Chondrocyte (in vitro differentiated cells): ENCODE measurements at places on chromosomes 11 and 22. TPM values are rescaled to one million over a fixed set of nuclear protein-coding genes. Genes with fewer than 3 reads are reported as not detected.

GRCh38 chr11:72789493-72790131, 4.2 kb downstream of the STARD10 start:
- H3K36me3 ChIP-seq, result no peaks in the 10 kb centered on the region
- no peak for DNase-seq
- H3K27me3 ChIP-seq, result no peaks in the 10 kb centered on the region
- no peak overlapping the region for H3K4me3 ChIP-seq
- H3K27ac ChIP-seq, result peak overlapping the region; percentile 89

The HTR3B gene
- not detected in 3 replicates for total RNA-seq

The OR52W1 gene
- not detected in 3 replicates for total RNA-seq

GRCh38 chr11:86069408-86070101, 671 bp upstream of the PICALM start:
- peak overlapping the region; percentile 100 for H3K27ac ChIP-seq
- H3K4me3 ChIP-seq, result peak overlapping the region; percentile 71
- no peak for DNase-seq
- peaks cover 9% of the 10 kb centered on the region for H3K36me3 ChIP-seq

The FAM181B gene
- 0.35 to 0.65 TPM (median 0.46 TPM) in 3 replicates for total RNA-seq

The VPS37C gene
- total RNA-seq, result 15.3 to 20.5 TPM (median 19.6 TPM) in 3 replicates

GRCh38 chr11:43959321-43959995, 17.0 kb downstream of the C11orf96 start:
- peaks cover 3% of the 10 kb centered on the region for H3K36me3 ChIP-seq
- H3K27ac ChIP-seq, result no peak overlapping the region
- H3K4me1 ChIP-seq, result peaks cover 30% of the 10 kb centered on the region

The SPI1 gene
- total RNA-seq, result not detected in 3 replicates

DNA sequence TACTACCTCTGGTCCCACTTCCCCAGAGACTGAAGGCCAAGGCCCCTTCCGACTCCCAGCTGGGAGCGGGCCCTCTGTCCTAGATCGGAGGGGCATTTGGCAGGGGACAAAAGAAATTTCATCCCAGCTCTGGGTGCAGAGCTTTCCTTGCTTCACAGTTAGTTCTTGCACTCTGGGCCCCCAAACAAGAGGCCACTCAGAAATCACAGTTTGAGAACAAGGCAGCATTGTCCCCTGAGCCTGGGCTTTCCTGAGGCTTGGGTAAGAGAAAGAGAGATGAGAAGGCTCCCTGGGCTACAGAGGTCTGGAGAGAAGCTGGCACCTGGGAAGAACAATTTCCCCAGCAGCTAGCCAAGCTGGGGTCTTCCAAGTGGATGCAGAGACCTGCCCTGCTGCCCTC, 71.8 kb upstream of the NCAM1 start:
- H3K4me3 ChIP-seq, result no peak overlapping the region
- H3K27me3 ChIP-seq, result peaks cover 27% of the 10 kb centered on the region
- H3K27ac ChIP-seq, result no peak overlapping the region
- no peak for DNase-seq
- no peaks in the 10 kb centered on the region for H3K36me3 ChIP-seq
- H3K4me1 ChIP-seq, result no peaks in the 10 kb centered on the region

The KDELR3 gene
- 127 to 137 TPM (median 134 TPM) in 3 replicates for total RNA-seq

DNA sequence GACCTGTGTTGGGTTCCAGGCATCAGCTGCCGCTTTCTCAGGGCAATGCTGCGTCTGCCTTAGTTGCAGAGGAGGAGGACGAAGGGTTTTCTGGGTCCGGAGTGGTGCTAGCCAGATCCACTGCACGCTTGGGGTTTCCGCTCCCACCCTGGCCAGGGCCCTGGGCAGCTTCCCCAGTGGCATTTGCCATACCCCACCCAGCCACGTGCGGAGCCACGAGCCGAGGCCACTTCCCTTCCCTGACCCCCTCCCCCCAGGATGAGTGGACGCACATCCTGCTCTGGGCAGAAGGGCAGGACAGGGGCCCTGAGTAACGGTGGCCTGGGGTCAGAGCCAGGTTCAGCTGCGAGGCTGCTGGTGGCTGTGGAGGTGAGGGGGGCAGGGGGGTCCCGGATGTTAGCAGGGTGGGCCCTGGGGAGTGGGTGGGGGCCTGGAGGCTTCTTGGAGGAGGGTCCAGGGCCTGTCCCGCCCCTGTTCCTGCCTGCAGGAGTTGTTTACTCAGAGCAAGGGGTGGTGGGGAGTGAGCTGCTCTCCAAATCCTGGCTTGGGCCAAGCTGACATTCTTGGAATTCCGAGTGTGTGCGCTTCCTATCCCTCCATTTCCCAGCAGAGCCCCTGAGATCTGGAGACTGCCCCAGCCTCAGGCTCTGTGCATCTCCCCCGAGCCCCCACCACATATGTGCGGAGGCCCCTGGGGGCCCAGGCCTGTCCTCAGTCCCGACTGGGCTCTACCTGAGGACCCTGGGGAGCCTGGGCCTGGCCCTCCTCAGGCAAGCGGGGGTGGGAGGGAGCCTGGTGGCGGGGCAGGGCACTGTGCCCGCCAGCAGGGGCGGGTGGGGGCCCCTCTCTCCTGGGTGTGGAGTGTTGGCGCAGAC, 1.4 kb downstream of the TSPAN4 start:
- H3K27me3 ChIP-seq, result no peaks in the 10 kb centered on the region
- H3K36me3 ChIP-seq, result peaks cover 4% of the 10 kb centered on the region
- DNase-seq, result no peak
- H3K4me1 ChIP-seq, result peaks cover 56% of the 10 kb centered on the region
- peak overlapping the region; percentile 85 for H3K4me3 ChIP-seq

DNA sequence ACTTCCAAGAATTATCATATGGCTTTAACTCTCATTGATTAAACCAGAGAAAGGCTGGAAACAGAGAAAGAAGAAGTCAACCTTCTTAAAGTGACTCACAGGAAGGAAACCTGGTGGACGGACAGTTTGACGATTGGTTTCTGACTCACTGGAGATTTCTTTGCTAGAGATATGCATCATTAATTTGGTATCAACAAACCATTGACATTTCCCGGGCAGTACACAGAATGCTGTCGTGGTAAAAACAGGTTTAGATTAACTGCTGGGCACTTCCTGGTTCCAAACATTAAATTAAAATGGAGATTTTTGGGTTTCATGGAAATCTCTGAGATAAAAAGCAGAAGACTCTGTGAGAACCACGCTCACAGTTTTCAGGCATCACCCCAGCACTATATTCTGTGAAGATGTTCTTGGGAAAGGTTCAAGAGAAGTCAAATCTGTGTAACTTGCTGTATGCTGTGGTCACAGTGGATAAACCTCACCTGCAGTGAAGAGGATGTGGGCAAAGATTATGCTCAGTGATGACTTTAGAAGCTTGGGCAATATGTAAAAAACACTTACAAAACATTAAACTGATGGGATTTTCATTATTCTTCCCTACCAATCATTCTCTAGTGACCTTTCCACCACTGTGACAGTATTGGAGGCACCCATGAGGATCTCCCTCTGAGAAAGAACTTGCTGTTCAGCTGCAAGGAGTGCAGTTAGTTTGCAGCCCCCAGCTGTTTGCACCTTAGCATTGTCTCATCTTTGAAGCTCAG, 61.1 kb upstream of the CD44 start:
- no peak overlapping the region for H3K4me3 ChIP-seq
- no peaks in the 10 kb centered on the region for H3K27me3 ChIP-seq
- no peak overlapping the region for H3K27ac ChIP-seq
- no peaks in the 10 kb centered on the region for H3K36me3 ChIP-seq
- H3K4me1 ChIP-seq, result peaks cover 57% of the 10 kb centered on the region

DNA sequence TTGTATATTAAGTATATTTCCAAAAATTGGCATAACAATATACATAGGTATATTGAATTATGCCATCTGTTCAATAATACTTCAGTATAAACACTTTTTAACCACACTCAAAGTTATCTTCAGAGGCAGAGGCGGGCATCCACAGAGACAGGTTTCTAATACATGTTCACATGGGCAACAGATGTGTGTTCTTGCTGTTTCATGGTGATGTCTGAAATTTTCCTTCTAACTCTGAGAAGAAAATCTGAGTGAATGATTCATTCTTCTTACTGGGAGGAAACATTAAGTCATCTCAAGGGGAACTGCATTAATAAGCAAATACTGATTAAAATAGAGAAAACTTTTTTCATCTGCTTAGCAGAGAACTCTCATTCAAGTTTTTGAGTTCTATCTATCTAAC, 1074.5 kb downstream of the LRRC4C start:
- no peak overlapping the region for H3K27ac ChIP-seq
- no peaks in the 10 kb centered on the region for H3K36me3 ChIP-seq
- no peak for DNase-seq
- H3K27me3 ChIP-seq, result peaks cover 16% of the 10 kb centered on the region
- no peak overlapping the region for H3K4me3 ChIP-seq
- no peaks in the 10 kb centered on the region for H3K4me1 ChIP-seq

DNA sequence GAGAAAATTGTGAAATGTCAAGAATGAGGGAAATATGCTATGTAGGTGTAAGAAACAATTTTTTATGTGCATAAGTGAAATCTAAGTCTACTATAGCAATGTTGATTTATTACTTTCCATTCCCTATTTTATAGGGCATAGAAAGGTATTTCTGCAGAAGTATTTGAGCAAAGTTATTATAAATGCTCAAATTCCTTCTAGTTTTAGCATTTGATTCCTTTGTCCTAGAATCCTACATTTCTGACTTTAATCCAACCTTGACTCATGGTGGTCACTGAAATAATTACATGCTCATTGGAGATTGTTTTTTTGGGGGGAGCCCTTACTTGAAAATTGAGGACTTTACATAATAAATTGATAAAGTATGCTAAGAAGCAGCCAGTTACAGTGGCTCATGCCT, 716.6 kb upstream of the LUZP2 start:
- no peaks in the 10 kb centered on the region for H3K27me3 ChIP-seq
- peaks cover 3% of the 10 kb centered on the region for H3K36me3 ChIP-seq
- no peak overlapping the region for H3K27ac ChIP-seq
- no peak overlapping the region for H3K4me3 ChIP-seq
- no peak for DNase-seq

GRCh38 chr11:76166314-76166713, 40.0 kb downstream of the WNT11 start:
- no peak overlapping the region for H3K4me3 ChIP-seq
- DNase-seq, result no peak
- no peaks in the 10 kb centered on the region for H3K27me3 ChIP-seq
- H3K4me1 ChIP-seq, result peaks cover 19% of the 10 kb centered on the region
- no peak overlapping the region for H3K27ac ChIP-seq
- no peaks in the 10 kb centered on the region for H3K36me3 ChIP-seq

The MMP12 gene
- total RNA-seq, result 0.17 to 0.18 TPM in 2 of 3 replicates, not detected in the other

- peak within 1 kb of the TSS; percentile 98 for H3K27ac ChIP-seq
- DNase-seq, result peak; percentile 94
- H3K4me1 ChIP-seq, result peaks cover 34% of the 10 kb centered on the region
- no peaks in the 10 kb centered on the region for H3K27me3 ChIP-seq
Observed at GRCh38 chr22:21567456-21568346, at the start of gene UBE2L3. Gene UBE2L3, plus strand, starts transcription at chr22:21567714. Its CDS starts 31 bp downstream, at chr22:21567745.

DNA sequence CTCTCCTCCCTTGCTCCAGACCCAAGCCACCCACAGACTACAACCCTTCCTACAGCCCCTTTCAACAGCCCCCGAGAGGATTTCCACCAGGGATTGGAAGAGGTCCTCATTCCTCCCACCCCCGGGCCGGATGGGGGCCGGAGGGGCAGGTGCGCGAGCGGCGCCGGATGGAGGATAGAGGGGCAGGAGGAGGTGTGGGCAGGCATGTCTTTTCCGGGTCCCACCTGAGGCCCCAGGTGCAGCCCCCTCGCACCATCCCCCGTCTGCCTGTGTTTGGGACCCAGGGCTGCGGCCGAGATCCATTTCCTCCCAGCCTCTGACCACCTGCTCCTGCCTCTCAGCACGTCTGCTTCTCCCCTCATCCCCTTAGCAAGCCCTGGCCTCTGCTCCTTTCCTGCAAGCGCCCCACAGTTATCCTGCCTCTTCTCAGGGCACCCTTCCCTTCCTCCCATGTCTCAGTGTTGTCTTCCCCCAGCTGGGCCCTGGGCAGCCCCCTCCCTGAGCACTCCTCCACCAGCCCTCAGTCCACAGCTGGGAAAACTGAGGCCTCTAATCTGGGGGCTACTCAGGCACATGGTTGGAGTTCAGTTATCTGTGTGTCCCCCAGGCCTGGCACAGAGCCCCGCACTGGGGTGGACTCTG, 19.3 kb upstream of the CBX7 start:
- peak; percentile 82 for DNase-seq
- H3K4me1 ChIP-seq, result peaks cover 44% of the 10 kb centered on the region
- no peak overlapping the region for H3K4me3 ChIP-seq
- no peaks in the 10 kb centered on the region for H3K36me3 ChIP-seq

The GTSE1 gene
- 7.2 to 8.2 TPM (median 7.3 TPM) in 3 replicates for total RNA-seq

The ISX gene
- total RNA-seq, result not detected in 3 replicates

GRCh38 chr22:33350491-33350890, 292.3 kb upstream of the SYN3 start:
- peaks cover 4% of the 10 kb centered on the region for H3K36me3 ChIP-seq
- no peak for DNase-seq
- no peaks in the 10 kb centered on the region for H3K27me3 ChIP-seq
- peaks cover 35% of the 10 kb centered on the region for H3K4me1 ChIP-seq

The GPHA2 gene
- not detected in 3 replicates for total RNA-seq
